SK-N-SH treated with all-trans-retinoic acid at 6 μM for 48 hours (cell line): ENCODE measurements at places on chromosomes 11 and 22.

DNA sequence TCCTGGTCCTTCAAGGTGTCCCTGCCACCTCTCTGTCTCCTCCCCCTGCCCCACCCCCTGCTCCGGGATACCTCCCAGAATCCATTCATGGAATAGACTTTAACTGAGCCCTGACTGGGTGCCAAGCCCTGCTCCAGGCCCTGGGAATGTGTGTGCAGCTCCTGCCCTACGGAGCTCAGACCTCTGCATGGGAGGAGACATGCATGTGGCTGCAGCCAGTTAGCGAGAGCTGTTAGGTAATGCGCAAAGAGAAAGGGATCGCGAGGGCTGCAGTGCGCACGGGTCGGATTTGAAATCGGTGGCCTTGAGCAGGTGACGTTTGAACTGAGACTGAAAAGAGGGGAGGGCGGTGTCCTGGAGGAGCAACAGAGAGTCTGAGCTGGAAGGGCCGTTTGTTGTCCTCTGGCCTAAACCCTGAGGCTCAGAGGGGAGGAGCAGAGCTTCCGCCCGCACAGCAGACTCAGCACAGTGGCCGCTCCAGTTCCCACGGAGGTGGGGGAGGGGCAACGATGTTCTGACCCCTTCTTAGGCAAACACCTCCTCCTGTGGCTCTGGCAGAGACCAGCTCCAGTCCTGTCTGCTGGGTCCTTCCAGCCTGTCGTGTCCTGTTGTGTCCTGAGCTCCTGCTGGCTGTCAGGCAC is 19.8 kb upstream of the LRRC10B start:
- ATAC-seq: no peak

DNA sequence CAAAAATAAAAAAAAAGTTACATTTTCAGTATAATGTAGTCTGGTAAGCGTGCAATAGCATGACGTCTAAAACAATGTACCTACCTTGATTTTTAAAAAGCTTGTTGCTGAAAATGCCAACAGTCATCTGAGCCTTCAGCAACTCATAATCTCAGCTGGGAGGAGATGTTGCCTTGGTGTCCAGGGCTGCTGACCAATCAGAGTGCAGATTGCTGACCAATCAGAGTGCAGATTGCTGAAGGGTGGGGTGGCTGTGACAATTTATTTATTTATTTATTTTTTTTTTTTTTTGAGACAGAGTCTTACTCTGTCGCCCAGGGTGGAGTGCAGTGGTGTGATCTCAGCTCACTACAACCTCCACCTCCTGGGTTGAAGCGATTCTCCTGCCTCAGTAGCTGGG is 17.8 kb downstream of the ZBED4 start:
- ATAC-seq: no peak

DNA sequence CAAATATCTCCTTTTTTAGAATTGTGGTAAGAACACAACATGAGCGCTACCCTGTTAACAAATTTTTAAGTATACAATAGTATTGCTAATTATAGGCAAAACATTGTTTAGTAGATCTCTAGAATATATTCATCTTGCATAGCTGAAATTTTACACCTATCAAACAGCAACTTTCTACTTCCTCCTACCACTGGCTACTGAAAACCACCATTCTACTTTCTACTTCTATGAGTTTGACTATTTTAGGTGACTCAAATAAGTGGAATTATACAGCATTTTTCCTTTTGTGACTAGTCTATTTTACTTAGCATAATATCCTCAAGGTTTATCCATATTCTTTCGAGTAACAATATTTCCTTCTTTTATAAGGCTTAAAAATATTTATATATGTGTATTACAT is 128.4 kb downstream of the FAM76B start:
- no peak for ATAC-seq

DNA sequence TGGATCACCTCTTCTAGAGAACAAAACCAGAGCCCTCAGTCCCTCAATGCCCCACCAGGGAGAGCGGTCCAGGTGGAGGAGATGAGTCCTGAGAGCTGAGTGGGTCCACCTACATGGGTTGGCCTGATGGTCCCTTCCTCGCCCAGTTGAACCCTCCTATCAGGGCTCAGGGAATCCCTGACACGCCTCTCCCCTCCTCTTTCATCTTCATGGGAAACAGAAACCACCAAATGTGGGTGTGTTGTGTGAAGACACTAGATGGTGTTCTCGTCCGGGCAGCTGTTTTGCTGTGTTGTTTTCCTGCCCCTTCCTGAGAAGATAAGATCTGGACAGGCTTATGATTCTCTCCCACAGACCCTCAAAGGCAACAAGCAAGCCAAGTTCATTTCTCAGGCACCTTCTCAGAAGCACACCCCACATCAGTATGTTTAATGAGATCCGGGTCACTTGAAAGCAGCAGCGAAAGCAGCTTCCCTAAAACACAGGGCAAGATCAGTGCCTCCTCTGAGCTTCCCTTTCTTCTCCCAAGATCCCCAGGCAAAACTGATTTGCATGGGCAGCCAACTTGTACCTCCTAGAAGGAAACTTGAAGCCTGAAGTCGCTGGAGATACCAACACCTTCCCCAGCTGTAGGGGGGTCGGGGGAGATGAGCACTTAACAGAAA is 35.3 kb upstream of the POU2AF1 start:
- ATAC-seq: no peak

DNA sequence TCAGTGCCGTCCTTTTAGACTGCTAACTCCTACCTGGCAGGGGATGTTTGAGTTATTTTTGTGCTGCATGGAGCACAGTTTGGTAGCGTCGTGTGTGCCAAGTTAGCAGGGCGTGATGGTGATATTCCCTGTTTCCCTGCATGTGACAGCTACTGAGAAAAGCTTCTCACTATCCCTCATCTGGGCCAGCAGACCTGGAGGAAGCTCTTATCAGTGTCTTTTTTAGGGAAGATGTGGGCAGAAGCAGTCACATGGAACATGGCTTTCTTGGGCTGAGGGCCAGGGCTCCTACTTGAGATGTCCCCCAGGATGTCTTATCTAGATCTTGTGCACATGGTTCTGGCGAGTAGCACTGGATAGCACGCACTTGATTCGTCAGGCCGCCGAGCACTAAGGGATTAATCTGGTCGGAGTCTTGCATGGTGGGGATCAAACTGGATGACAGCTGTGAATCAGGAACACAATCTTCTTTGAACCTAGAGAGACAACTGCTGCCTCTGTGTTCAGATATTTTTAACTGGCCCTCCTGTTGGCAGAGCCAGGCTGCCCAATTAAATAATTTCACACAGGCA is 33.8 kb downstream of the TECTA start:
- ATAC-seq: no peak

- ATAC-seq: no peak
Observed at GRCh38 chr11:64891215-64891848, 12.9 kb upstream of the EHD1 start.

GRCh38 chr11:2801711-2802388 is 83.7 kb downstream of the CDKN1C start:
- no peak for ATAC-seq
